ENCODE measurements at places on chromosomes 7 and 10.

DNA sequence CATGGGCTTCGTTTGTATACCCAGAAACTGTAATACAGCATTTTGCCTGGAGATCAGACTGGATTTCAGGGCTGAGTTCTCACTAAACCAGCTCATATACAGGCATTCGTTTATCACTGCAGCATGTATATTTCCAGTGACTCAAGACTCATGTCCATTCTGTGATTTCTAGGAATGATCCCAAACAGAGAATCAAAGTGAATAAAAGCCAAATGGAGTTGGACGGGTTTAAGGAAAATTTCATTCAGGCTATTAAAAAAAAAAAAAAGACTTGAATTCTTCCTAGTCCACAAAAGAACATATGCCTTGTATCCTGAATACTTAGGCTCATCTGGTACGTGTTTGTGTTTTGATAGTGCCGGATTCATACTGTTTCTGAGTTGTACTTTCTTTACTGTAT lies 46.8 kb downstream of the TET1 start:
- no peak for DNase-seq

DNA sequence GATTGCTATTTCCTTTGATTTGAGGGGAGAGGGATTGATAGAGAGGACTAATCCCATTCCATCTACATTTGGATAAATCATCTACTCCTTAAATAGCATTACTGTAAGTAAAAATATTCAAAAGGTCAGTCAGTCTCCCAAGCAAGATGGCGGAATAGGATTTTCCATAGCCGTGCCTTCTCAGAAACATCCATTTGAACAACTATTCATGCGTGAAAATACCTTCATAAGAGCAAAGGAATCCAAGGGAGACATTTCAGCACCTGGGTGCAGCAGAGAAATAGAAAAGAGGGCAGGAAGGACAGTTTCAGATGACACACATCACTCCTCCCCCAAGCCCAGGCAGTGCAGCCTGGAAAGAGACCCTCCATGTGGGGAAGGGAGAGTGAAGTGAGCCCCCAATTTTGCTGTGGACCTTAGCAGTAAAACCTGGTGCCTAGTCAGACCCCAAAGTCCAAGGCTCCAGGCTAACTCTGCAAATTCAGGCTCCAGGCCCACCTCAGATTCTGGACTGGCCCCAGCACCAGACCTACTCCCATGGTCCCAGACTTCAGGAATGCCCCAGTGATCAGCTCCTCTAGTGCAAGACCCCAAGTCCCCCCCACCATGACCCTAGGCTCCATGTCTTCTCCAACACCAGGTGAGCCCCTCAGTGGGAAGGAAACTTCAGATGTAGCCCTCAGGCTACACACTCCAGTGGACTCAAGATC lies 104.3 kb upstream of the LANCL2 start:
- DNase-seq = no peak

- no peak for DNase-seq
These were observed 187.4 kb downstream of the CUX1 start for GRCh38 chr7:102004848-102005247.

GRCh38 chr7:34552502-34552901 lies 105.5 kb upstream of the NPSR1 start:
- no peak for DNase-seq

- no peak for DNase-seq
These were observed 80.1 kb downstream of the SEMA3D start for GRCh38 chr7:85106719-85107118.

GRCh38 chr7:69593511-69593910 lies 4.8 kb upstream of the AUTS2 start:
- no peak for DNase-seq

DNA sequence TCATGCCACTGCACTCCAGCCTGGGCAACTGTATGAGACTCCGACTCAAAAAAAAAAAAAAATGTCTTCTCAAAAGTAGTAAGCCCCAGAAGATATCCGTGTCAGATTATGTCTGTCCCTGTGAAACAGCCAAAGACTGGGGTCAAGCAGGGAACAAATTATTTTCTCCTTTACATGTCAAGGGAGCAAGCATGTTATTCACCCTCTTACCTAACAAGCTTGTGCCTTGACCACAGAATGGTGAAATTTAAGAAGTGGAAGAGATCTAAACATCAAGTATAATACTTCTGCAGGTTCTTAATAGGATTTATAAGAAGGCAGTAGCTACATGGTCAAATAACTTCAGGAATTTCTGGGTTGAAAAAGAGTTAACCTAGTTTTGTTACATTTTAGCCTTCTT lies 187.9 kb downstream of the ZNF365 start:
- DNase-seq = no peak

- DNase-seq = no peak
These were observed 76.6 kb downstream of the CNNM2 start for GRCh38 chr10:102994531-102995295.

DNA sequence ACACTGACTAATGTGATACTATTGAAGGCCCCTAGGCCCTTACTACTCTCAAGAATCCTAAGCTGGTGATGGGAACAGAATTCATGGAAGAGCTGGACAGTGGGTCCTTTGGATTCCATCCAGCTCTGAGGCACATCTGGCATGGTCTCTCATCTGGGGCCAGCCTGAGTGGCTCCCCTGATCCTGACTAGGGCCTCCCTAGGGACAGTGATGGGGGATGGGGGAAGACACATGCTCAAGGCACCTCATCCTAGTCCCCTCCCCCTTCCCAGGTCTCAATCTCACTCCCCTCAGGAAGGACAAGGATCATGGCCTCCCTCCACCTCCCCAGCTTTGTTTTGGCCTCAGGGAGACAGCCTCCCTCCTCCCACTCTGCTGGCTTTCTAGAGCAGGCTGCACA lies 1.8 kb downstream of the KCNIP2 start:
- DNase-seq = no peak

DNA sequence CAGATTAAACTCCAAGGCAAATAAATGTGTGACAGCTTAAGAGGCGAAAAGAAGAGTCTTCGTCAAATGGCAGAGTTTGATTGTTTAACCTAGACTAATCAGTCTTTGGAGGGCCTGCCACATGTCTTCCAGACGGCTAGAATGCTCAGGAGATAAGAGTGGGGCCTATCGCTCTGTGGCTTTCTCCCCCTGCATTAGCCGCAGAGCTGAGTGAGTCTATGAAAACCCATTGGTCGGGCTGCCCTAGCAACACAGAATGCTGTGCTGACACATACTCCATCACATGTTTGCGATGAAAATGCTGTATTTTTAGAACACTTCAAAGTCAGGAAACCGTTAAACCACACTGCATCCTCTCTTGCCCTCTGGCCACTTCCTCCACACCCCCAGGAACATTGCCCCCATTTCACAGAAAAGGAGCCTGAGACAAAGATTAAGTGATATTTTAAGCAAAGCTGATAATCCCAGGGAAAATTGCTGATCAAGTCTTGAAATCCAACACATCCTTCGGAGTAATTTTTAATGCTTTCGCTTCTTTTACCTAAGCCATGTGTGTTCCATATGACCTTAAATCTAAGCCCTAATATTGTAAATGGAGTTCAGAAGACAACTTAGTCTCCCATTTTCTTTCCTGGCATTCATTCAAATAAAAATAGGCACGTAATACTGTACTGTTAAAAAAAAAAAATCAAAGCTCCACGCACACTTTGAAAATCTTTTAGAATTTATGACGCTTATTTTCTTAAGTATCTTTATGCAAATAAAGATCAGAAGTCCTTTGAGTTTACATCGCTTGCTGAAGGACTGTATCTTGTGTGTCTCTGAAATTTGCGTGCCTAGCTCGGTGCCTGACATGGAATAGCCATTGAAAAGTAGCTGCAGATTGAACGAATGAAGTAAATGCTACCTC lies 161.2 kb downstream of the CELF2 start:
- DNase-seq = no peak

DNA sequence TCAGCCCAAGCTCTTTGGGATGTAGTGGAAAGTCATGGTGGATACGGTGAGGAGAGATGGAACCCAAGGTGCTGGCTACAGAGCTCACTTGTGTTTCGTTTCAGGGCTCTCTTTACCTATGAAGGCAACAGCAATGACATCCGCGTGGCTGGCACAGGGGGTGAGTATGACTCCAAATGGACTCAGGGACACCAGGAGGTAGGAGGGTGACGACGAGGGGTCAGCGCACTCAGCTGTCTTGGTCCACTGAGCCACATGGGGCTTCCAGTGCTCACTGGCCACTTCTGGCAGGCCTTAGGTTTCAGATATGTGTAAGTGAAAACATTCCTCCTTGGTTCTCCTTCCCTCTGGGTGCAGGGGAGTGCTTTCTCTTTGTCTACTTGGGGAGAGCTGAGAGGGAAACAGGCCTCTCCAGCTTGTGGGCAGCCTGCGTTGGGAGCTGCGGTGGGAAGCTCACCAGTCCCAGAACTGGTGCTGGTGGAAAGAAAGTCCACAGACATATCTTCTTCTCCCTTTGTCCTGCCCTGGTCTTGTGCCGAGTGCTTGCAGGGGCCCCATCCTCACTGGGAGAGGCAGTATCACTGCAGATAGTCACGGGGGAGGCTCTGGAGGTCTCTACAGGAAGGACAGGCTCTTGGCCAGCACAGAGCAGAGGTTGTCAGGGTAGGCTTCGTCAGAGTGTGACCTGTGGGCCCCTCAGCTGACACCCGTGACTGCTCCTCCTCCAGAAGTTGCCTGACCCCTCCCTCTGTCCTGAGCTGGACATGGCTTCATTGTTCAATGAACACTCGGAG lies 5.8 kb downstream of the DBNL start:
- no peak for DNase-seq

- DNase-seq = no peak
These were observed 739.7 kb downstream of the PARD3 start for GRCh38 chr10:34075254-34075926.

DNA sequence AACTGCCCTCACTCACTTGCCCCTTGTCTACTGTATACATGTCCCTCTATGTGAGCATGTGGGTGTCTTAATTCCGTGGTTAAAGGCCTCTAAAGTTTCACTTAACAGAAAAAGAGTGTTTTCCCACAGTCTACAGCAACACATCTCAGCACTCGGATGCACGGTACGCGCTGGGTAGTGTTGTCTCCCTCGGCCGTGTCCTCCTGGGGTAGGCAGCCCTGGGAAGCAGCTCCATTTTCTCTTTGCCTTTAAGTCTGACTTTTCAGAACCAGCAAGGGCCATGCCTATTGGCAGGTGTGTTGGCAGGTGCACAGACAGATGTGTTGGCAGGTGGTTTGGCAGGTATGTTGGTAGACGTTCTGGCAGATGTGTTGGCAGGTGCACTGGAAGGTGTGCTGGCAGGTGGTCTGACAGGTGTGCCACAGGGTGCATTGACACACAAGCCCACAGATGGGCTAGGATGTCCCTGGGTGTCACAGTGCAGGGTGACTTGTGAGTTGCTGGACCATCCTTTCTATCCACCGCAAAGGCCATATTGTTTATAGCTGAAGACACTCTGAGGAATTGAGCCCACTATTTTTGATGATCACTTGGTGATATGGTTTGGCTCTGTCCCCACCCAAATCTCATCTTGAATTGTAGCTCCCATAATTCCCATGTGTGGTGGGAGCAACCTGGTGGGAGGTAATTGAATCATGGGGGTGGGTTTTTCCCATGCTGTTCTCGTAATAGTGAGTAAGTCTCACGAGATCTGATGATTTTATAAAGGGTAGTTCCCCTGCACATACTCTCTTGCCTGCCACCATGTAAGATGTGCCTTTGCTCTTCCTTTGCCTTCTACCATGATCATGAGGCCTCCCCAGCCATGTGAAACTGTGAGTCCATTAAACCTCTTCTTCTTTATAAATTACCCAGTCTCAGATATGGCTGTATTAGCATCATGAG lies 296.9 kb downstream of the TNS3 start:
- peak; percentile 2 for DNase-seq

GRCh38 chr7:138948403-138948802 lies 32.8 kb downstream of the KIAA1549 start:
- no peak for DNase-seq

DNA sequence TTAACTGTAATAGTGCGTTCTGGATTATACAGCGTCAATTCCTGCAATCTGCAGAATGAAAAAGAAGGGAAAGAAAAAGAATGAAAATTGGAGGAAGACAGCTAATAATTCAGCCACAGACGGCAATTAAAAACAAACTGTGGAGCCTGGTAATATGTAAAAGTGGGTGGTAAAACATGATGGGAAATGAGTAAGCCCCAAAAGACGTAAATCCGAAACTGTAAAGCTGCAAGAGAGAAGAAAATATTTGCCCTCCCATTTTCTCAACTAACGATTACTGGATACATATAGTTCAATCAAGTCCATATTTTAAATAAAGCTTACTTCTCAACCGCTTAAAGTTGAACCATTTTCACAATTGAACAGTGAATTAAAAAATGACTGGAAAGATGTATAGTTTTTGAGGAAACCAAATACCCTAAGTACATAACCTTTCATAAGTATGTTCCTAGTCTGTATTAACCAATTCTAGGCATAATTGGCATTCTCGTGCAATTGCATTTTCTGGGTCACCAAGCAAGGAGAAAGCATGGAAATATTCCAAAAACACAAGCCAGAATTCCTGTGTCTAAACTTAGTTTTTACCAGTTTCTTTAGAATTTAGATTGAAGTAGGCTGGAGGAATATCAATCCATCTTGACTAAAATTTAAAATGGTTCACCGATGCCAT lies 44.8 kb downstream of the MALSU1 start:
- no peak for DNase-seq

- no peak for DNase-seq
These were observed 80.3 kb downstream of the RAMP3 start for GRCh38 chr7:45237788-45238461.

- no peak for DNase-seq
These were observed 6.2 kb upstream of the TLX1 start for GRCh38 chr10:101124933-101125332.

- DNase-seq = no peak
These were observed 190.9 kb downstream of the BMPER start for GRCh38 chr7:34096198-34096651.

DNA sequence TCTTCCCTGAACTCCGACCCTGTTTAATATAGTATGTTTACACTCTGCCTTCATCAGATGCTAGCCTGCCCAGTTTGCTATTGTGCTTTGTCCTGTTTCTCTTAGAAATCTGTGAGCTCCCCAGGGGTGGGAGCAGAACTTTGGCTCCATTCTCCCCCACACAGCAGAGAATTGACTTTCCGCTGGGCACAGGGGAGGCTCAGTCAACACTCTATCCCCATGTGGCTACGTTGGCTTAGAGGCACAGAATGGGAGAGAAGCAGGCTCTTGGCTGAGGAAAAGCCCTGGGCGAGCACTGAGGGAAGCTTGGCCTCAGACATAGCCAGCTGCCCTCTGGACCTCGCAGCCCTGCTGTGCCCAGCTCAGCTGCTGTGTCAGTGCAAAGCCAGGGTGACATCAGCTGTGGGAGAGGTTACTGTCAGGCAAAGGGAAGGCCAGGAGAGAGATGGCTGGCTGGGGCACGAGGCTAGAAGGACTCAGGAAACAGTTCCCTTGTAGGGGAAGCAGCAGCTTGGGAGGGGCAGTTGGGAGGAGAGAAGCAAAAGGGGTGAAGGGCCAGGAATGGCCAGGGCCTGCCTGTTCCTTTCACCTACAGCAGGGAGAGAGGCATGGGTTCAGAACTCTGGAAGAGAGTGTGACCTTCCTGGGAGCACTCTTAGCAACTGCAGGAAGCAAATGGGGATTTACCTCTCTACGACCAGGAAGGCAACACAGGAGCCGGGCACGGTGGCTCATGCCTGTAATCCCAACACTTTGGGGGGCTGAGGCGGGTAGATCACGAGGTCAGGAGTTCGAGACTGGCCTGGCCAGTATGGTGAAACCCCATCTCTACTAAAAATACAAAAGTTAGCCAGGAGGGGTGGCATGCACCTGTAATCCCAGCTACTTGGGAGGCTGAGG lies 5.8 kb upstream of the SCD start:
- DNase-seq = no peak
